ENCODE measurements at places on chromosomes 2 and 18.

GRCh38 chr2:130252880-130253645 is 54.8 kb upstream of the TUBA3E start:
- DNase-seq = no peak

GRCh38 chr2:236054125-236054524 is 114.1 kb downstream of the GBX2 start:
- DNase-seq = no peak

DNA sequence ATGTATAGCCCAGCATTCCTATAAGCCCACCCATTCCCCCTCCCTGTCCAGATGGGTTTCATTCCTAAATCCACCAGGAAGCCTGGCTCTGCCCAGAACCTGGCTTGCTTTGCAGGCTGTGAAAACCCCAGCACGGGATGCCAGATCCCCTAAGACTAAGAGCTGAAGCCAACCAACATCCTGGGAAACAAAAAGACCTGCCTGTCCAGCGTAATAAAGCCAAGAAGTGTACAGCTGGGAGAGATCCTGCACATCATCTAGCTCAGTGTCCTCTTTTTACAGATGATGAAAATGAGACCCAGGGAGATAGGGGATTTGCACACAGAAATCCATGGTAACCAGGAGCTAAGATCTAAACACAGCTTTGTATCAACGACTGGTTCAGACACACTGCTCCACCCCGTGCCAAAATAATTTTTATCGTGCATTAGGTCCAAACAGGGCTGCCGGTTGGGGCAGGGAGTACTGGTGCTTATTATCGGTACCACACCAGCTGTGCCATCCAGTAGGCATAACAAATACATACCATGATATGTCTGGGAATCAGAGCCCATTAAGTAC is 2.9 kb downstream of the RND3 start:
- no peak for DNase-seq

DNA sequence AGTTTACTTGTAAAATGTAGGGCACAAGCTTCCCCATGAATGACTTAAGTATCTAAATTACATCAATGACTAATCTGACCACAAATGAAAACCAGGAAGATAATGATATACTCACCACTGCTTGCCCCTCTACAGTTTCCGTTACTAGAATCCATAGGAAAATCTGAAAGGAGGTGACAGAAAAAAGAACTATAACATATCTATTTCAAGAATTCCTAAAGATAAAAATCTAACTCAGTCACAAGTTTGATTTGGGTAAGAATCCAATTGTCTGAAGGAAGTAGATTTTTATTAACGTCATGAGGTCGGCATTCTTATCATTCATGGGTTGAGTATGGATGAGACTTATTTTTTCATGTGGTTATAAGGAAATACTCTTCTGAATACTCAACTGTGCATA is 7.8 kb downstream of the FRZB start:
- DNase-seq = no peak

- DNase-seq = no peak
These were observed 88.2 kb downstream of the GREB1L start for GRCh38 chr18:21330122-21330701.

DNA sequence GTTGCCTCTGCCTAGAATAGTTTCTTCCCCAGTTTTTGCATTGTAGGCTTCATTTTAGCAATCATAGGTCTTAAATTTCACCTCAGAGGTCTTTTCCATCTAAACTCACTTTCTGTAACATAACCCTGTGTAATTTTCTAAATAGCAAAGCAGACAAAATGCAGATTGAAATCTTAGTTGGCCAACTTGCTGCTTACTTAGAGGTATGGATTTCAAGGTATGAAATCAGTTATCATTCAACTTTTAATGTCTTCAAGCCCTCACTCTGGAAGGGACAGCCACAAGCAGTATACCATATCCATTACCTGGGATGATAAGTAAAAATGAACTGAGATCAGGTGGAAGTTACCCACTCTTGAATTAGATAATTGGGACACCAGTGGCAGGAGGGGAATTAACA is 3.9 kb downstream of the CCDC121 start:
- no peak for DNase-seq

DNA sequence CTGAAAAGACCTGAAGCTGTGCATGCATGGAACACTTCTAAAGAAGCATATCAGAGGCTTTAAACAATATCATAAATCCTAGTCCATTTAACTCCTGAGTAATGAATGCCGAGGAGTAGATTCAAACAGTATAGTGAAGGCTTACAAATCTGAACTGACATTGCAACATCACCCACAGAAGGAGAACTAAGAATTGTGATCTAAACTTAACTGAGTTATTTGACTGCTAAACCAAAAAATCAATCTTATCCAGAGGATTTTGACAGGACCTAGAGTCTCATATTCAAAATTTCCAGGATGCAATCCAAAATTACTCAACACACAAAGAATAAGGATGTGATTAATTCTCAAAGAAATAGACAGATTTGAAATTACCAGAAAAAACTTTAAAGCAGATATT is 181.0 kb downstream of the SLC39A10 start:
- DNase-seq = no peak

- no peak for DNase-seq
These were observed 12.5 kb downstream of the ABCG8 start for GRCh38 chr2:43851011-43851980.

DNA sequence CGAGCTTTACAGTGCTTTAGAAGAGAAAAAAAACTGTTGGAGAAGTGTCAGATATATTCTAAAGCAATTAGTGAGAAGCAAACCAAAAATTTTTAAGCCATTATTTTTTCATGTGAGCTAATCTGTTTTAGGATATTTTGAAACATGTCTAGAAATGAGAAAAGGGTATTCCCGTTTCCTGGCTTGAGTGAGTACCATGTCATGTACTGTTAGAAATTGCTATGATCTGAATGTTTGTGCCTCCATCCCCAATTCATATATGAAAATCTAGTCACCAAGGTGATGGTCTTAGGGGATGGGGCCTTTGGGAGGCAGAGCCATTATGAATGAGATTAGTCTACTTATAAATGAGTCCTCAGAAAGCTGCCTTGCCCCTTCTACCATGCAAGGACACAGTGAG is 493.3 kb upstream of the GCFC2 start:
- no peak for DNase-seq

DNA sequence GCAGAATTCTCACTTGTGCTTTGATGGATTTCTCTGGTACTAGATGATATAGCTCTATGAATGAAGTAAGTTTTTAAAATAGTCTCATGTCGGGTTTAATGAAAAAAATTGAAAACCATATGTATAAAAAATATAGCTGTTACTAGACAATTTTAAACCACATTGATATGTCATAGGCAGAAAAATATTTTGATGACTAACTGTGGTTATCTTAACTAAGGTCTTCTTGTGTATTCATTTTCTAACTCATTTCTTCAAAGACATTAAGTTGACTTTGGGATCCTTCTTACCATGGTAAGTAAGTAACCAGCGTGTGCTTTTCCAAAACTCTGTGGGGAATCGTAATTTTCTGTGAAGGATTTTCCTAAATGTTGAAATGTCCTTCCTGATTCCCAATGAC is 160.9 kb upstream of the COL3A1 start:
- DNase-seq = no peak

DNA sequence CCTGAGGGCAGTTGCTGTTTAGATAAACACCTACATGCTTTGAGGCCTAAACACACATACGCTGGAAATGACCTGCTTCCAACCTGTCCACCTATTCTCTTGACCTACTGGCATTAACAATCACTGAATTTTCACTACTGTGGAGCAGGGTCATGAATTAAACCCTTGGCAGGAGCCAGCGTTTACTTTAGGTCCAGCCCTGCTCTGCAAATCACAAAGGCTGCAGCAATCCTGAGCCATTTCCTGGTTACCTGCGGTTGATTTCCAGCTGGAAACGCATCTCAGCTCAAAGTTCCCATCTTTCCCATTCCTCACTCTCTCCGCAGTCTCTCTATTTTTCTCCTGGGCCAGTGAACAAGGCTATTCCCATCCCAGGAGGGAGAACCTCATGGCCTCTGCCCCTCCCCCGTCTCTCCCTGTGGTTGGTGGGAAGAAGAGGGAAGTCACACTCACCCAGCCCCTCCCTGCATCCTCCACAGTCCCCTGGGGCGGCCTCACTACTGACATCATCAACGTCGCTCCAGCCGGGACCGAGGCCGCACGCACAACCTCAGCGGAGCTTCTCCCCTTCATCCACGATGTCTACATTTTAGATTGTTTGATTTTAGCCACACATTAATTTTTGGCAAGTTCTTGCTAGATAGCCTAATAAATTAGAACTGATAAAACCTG is 84.5 kb upstream of the SNTG2 start:
- DNase-seq = no peak

DNA sequence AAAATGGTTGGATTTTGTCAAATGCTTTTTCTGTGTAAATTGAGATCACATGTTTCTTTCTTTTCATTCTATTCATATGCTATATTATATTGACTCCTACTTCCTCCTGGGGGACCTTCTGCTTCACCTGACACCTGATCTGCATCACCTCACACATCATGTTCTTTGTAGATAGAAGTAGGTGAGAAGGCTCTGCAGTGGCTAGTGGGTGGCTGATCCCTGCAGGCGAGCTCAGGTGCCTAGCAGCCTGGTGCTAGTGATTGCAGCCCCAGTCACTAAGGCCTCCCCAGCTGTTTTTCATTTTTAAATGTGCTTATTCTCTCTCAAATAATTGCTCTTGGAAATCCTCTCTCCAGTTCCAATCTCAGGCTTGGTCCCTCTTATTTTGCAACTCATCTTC is 33.6 kb downstream of the MC4R start:
- no peak for DNase-seq

DNA sequence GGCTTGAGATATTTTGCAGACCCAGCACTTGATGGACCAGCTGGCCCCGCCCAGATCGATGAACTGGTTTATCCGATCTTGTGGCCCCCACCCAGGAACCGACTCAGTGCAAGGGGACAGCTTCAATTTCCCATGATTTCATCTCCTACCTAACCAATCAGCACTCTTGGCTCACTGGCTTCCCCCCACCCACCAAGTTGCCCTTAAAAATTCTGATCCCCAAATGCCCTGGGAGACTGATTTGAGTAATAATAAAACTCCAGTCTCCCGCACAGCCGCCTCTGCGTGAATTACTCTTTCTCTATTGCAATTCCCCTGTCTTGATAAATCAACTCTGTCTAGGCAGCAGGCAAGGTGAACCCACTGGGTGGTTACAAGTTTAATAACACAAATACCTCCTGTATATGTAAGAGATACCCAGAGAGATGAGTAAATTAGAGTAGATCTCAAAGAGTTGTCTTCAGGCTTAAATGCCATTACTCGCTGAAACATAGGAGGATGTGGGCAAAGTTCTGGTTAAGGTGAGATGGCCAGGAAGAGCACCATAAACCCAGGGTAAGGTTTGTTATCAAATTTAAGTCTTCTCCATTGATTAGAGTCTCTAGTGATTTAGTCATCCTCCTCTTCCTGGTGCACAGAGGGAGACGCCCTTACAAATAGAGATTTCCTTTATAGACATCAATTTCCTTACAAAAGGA is 222.8 kb downstream of the ARL4C start:
- DNase-seq = no peak

DNA sequence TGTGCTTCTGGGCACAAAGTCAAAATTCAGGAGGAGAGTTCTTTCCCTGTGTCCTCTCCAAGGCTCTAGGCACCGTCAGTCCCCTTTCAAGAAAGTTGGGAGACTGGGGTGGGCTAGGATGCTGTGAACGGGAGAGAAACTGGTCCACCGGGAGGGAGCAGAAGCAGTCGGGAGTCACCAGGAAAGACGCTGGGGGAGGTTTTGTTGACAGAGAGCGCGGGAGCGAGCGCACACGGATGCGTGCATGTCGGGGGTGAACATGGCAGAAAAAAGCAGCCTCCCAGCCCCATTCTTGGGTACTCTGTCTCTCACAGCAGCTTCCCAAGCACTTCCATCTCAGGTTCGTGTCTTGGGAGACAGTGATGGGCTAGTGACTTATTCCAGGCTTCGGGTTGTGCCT is 97.1 kb upstream of the PXDN start:
- DNase-seq = no peak

GRCh38 chr2:227914362-227914761 is 42.9 kb downstream of the DAW1 start:
- DNase-seq = no peak

DNA sequence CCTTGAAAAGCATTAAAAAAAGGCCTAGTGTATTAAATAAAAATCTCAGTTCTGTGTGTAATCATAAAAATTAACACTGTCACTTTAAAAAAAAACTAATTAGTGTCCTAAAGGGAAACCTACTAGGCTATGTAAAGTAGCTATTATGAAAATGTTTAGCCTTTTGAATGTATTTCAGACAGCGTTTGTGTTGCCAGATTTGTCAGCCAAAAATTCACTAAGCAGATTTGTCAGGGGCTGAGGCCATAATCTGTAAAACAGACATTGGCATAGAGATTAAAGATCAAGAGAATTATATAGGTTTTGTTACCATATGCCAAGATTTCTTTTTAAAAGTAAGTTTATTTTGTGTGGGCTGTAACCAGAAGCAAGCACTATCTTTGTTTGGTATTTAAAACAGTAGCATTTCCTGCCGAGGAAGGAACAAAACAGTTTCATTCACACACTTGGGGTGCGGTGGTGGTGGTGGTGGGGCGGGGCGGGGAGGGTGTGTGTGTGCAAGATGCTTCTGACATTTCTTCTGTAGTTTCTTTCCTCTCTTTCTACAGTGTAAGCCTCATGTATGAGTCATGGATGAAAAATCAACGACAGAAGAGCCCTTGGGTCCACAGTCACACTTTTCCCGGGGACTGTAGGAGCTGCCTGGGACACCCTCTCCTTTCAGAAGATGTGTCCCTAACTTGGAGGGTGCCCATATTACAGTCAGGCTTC is 328.5 kb upstream of the FANCL start:
- no peak for DNase-seq

DNA sequence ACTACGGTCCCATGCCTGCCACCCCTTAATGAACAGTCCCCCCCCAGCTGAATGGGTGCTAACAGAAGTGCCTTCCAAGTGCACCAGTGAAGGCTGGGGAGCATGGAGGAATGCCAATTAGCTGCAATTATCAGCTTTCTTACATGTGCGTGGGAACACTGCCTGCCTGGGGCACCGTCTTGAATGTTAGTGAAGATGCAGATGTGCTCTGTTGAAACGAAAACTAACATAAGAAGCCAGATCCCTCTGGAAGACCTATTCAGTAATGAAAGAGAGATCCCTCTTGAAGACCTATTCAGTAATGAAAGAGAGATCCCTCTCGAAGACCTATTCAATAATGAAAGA is 154.5 kb downstream of the CLIP4 start:
- DNase-seq = no peak

DNA sequence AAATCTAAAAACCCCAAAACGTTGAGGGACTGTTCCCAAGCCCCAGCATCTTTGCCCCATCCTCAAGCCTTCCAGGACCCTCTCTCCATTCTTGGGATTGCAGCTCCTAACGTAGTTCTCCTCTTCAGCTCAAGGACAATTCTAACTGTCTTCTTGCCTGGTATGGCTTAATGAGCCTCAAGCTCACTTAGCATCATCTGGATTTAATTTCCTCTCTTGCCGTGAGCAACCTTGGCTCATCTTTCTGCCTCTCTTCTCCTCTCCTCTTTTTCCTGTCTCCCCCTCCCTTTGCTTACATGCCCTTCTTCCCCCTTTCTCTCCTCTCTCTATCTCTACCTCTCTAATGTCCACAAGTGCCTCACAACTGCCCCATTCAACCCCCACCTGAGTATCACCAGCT is 44.2 kb downstream of the TACR1 start:
- DNase-seq = no peak

Measured in stimulated activated naive CD4-positive, alpha-beta T cell (primary cell).